ENCODE measurements at places on chromosomes 5 and 9. TPM values are rescaled to one million over a fixed set of nuclear protein-coding genes. Genes with fewer than 3 reads are reported as not detected.

The CCDC112 gene
- 7.4 TPM for total RNA-seq

The LCN12 gene
- 1.8 TPM for total RNA-seq

The MARCOL gene
- total RNA-seq = not detected

The MAPK9 gene
- total RNA-seq = 38.6 TPM

The LIX1 gene
- not detected for total RNA-seq

The MCIDAS gene
- total RNA-seq = 1.7 TPM

The PCDHA4 gene
- 0.95 TPM for total RNA-seq

The PCDHGA2 gene
- 0.78 TPM for total RNA-seq

The PCDHGA7 gene
- 0.79 TPM for total RNA-seq

The MYO10 gene
- total RNA-seq = 42.1 TPM

The TRIM14 gene
- total RNA-seq = 12.0 TPM

The ENC1 gene
- 6.8 TPM for total RNA-seq

The PCDHGA1 gene
- 0.30 TPM for total RNA-seq

The F12 gene
- 23.9 TPM for total RNA-seq

The PCDHAC2 gene
- total RNA-seq = 7.4 TPM

The PIP5KL1 gene
- 2.0 TPM for total RNA-seq

The CKMT2 gene
- not detected for total RNA-seq

The FAM78A gene
- 0.48 TPM for total RNA-seq

The ARPC5L gene
- 74.0 TPM for total RNA-seq

The PCDHB8 gene
- 0.39 TPM for total RNA-seq

The PCYOX1L gene
- 2.7 TPM for total RNA-seq

The TXNDC8 gene
- not detected for total RNA-seq

The DAB2 gene
- 12.0 TPM for total RNA-seq

The GAPVD1 gene
- total RNA-seq = 18.9 TPM

The LVRN gene
- not detected for total RNA-seq

The SHLD3 gene
- 1.7 TPM for total RNA-seq

The PRDM9 gene
- total RNA-seq = not detected

The UBAP2 gene
- 45.8 TPM for total RNA-seq

The WHRN gene
- total RNA-seq = 3.9 TPM

The RNF180 gene
- total RNA-seq = 0.29 TPM

The C9 gene
- not detected for total RNA-seq

The POLR3G gene
- 14.7 TPM for total RNA-seq

The CHD1 gene
- 25.3 TPM for total RNA-seq

The HTR4 gene
- not detected for total RNA-seq

The APBA1 gene
- 0.12 TPM for total RNA-seq

The DOCK8 gene
- 0.40 TPM for total RNA-seq

The PFN3 gene
- not detected for total RNA-seq

The ST8SIA4 gene
- total RNA-seq = 0.22 TPM

The OGN gene
- not detected for total RNA-seq

The SLC6A7 gene
- not detected for total RNA-seq

The CTSL gene
- total RNA-seq = 743 TPM

The PROB1 gene
- 0.28 TPM for total RNA-seq

Measured in A549 treated with ZK216348 at 1 μM for 4 hours (cell line).